ENCODE measurements at places on chromosomes 4 and X. TPM values are rescaled to one million over a fixed set of nuclear protein-coding genes. Genes with fewer than 3 reads are reported as not detected.
A peak's percentile ranks its signal among the peaks of the same experiment; 100 is the strongest.

Gene RASGEF1B
- 7.1 TPM for total RNA-seq

Gene SSX2B
- total RNA-seq, result not detected

Gene SSX4B
- not detected for total RNA-seq

Gene CSN1S1
- not detected for total RNA-seq

DNA sequence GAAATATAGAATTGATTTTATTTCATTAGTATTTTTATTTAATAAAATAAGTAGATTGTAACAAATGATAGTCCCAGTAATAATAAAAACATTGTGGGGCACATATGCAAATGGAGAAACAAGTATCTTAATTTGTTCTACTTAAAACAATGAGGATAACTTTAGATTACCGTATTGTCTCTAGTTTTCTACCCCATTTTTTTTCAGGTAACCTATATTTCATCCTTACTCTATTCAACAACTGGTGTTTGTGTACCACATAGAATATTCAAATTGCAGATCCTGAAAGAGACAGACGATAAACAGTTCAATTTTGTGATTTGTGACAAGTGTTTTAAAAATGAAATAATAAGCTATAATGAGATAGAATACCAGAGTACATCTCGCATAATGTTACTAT lies 671.8 kb downstream of the GALNTL6 start:
- DNase-seq, result no peak

DNA sequence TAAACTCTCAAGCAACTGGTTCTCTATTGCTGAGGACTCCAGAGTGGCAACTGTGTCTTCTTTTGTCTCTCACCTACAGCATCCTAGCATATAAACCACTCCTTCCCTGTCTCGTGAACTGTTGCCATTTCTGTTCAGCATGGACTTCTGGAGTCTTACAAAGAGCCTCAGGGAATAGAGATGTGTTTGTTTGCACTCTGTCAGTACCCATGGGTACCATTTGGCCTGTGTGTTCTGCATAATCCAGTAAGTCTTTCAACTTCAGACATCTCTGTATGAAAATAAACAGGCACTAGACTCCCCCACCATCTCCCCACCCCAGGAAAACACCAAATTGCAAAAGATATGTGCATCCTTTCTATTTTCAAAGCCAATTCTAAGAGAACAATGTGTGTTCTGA lies 1351.6 kb upstream of the PABPC4L start:
- no peak for DNase-seq

- peak; percentile 50 for DNase-seq
Observed at GRCh38 chrX:135345107-135345589, 35.9 kb downstream of the ETDC start.

DNA sequence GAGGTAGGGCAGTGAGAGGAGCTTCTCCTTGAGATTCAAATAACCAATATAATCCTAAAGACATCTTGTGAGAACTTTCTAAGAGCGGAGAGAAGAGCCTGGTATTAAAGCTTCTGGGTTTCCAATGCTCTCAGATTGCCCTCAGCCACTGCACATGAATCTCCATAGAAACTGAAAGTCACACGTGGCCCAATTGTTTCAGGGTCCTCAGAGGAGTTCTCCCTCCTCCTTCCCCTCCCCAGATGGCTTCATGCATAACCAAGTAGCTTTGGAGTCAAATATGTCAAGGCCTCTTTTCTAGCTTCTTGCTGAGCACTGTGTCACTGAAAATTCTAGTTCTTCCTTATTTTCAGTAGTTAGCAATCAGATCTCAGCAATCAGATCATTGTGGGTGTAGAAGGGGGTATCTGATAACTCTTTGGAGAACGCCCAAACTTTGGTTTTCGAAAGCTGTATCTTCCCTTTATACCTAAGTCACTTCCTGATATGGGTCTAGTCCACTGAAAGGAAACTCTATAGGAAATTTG lies 2.2 kb downstream of the BTK start:
- no peak for DNase-seq

DNA sequence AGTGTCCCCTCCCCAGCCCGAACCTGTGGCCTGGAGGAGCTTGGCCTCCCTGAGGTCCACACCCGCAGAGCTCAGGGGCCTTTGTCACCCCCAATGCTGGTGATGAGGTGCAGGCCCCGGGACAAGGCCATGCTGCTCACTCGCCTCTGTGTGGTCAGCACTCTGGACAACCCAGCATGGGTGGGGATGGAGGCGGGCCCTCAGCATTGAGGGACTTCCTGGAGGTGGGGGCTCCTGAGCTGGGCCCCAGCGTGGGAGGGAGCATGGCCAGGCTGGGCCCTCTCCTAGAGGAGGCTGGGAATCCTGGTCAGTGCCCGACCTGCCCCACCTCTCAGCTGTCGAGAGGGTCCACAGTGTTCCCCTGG lies 30.6 kb downstream of the TACC3 start:
- DNase-seq, result peak; percentile 62

DNA sequence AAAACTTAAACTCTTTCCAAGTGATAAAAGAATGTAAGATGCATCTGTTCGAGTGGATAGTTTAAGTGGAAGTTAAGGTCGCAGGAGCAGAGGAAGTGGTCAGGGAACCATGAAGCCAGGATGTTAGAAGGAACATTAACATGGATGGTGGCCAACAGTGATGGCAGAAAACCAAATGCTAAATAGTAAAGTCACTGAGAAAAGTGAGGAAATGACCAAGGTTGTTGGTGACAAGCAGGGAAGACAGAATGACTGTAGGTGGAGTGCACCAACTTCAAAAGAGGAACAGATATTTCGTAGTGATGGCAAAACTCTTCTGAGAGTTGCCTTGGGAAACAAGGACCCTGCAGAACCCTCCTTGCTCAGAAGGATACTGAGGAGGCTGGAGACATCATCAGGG lies 226.2 kb downstream of the PALLD start:
- DNase-seq, result no peak

DNA sequence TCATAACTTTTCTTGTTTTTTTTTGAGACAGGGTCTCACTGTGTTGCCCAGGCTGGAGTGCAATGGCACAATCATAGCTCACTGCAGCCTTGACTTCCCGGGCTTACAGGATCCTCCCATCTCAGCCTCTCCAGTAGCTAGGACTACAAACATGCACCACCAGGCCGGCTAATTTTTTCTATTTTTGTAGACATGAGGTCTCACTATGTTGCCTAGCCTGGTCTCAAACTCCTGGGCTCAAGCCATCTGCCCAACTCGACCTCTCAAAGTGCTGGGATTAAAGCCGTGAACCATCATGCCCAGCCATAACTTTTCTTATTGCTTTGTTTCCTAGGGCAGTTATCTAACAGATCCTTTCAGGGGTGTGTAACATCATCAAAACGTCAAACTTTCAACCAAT lies 11.8 kb downstream of the SEC24D start:
- no peak for DNase-seq

GRCh38 chr4:142035566-142035965 lies 399.2 kb downstream of the IL15 start:
- no peak for DNase-seq

GRCh38 chr4:150033901-150034300 lies 44.3 kb upstream of the DCLK2 start:
- DNase-seq, result peak; percentile 36

- DNase-seq, result no peak
Observed at GRCh38 chr4:100083289-100083688, 107.0 kb downstream of the DDIT4L start.

DNA sequence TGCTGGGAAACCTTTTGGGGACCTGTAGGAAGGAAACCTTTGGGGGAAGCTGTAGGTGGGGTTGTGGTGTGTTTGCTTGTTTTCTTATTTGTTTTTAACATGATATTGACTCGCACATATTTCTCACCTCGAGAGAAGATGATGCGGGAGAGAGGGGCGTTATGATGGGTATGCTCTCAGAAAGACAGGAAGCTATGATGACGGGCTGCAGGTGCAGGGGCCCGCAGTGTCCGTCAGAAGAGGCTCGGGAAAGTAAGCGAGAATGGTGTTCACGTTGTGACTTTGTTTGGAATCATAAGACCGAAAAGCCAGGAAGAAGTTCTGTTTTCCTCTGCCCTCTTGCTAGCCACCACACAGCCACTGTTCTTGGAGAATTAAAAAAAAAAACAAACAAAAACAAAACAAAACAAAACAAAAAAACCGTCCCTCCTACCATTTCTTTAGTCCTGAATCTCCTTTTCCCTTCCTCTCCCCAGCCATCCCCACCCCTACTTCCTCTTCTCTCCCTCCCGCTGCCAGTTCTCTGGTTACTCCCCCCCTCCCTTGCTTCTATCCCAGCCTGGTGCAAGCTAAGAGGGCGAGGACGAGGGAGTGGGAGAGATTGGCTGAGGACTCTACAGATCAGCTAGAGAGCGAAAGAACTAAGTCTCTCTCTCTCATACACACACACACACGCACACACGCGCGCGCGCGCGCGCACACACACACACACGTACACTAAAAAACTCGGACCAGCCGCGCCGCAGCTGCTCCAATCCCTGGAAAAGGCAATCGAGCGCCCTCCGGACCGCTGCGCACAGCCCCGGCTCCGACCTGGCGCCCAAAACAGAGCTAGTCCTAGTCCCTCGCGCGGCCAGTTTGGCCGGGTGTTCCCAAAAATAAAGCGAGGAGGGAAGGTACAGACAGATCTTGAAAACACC lies at the start of gene BMP3:
Gene BMP3, plus strand, starts transcription at position 648 of the 920 bp plus-strand sequence. CDS start 577 bp downstream, outside the sequence.
- peak; percentile 84 for DNase-seq

GRCh38 chrX:104195489-104196084 lies 29.3 kb downstream of the FAM199X start:
- peak; percentile 59 for DNase-seq

DNA sequence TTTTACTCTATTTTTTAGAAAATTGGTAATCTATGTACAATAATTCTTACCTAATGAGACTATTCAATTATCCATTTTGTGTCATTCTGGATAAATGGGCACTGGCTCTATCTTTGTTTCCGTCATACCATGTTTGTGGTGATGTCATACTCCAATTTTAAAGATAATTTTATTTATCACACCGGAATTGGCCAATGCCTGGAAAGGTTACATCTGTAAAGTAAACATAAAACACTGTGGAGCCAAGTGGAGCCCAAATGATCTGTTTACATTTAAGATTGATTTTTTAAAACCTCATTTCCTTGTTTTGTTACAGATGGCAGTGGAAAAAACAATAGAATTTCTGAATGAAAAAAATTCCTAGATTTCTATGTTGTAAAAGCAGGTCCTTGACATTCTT lies 120.2 kb upstream of the GPRIN3 start:
- DNase-seq, result no peak

DNA sequence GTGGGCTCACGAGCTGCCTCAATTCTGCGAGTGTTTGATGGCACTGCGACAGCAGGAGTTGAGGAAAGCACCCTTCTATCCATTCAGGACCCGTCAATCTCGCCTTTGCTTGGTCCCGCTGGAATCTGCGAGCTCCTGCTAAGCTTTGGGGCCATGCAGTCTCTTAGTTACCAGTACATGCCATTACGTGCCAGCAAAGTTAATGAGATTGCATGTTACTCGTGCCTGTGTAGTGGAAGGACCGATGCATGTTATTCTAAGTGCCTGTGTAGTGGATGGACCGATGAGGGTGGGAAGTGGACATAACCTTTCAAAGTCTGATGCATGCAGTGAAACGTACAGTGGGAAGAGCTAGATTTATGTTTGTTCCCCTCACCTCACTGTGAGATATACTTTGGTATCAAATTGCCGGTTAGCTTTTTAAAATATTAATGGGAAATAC lies 569 bp downstream of the RPS3A start:
- DNase-seq, result no peak

Data from stomach (tissue), 19 donors.